Right forelimb (tissue), 1 donor: ENCODE measurements at places on chromosomes 4 and X.

DNA sequence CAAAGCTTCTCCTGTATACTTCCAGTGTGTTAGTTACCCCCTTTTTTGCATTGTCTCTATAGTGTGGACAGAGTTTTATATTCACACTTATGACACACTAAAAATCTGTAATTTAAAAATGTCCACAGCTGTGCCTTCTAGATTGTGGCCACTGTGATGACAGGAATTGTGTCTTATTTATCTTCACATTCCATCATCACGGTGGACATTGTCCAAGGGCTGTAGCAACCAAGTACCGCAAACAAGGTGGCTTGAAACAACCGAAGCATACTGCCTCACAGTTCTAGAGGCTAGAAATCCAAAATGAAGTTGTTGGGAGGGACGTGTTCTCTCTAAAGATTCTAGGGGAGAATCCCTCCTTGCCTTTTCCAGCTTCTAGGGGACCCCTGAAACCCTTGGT is 32.3 kb downstream of the CHRNA9 start:
- DNase-seq, result no peak

GRCh38 chr4:81257816-81258215 is 42.8 kb upstream of the PRKG2 start:
- no peak for DNase-seq

DNA sequence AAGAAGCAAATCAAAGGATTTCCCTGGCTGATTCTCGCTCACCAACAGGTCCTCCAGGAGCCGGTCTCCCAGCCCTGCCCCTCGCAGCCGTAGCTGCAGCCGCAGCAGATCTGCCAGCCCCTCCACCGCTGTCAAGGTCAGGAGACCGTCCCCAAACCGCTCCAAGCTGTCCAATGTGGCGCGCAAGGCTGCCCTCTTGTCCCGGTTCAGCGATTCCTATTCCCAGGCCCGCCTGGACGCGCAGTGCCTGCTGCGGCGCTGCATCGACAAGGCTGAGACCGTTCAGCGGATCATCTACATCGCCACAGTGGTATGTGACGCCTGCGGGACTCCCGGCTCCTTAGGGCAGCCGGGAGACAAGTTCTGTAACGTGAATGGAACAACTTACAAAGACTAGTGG is 25.6 kb downstream of the SPATA18 start:
- DNase-seq, result peak; percentile 47

DNA sequence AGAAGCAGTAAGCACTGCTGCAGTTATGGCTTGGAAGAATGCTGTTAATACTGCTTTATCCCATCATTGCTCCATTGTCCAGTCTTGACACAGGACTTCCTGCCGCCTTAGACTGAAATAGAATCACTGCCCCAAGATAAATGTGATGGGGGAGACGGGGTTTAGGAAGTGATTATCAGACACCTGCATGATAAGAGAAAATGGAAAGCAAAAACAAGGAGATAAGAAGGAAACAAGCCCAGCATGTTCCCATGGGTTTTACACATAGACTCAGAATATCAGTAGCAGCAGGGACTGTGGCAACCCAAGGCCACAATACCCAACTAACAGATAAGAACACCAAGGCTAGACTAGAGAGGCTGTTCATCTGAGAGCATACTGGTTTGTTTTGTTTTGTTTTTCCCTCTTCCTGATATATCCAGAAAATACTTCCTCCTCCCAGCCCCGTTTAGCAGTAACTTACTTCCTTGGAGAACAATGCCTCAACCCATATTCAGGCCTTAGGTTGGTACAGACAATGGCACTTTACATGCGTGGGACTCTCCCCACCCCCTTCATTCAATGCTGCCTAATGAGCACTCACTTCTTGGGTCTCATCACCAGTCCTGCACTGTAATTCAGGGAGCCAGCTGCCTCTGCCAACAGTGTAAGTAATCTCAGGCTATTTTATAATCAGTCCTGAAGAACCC is 232.6 kb downstream of the CBR4 start:
- DNase-seq, result no peak

DNA sequence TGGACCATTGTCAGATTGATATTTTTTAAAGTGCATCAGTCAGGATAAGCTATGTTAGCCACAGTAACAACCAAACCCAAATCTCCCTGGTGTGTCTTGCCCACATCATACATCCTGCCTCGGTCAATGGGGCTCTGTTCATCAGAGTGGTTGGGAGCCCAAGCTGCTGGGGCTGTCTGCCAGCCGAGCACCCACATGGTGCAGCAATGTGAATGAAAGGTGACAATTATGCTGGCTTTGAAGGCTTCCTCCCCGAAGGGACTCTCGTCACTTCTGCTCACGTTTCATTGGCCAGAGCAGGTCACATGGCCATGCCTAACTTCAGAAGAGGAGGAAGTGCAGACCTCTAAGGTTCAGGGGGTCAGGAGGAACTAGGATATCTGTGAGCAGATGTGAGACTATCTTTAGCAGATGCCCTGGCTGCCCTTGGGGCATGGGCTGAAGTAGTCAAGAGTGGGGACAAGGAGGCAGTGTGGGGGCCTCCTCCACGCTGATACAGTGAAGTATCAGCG is 1.3 kb upstream of the JAKMIP1 start:
- no peak for DNase-seq

DNA sequence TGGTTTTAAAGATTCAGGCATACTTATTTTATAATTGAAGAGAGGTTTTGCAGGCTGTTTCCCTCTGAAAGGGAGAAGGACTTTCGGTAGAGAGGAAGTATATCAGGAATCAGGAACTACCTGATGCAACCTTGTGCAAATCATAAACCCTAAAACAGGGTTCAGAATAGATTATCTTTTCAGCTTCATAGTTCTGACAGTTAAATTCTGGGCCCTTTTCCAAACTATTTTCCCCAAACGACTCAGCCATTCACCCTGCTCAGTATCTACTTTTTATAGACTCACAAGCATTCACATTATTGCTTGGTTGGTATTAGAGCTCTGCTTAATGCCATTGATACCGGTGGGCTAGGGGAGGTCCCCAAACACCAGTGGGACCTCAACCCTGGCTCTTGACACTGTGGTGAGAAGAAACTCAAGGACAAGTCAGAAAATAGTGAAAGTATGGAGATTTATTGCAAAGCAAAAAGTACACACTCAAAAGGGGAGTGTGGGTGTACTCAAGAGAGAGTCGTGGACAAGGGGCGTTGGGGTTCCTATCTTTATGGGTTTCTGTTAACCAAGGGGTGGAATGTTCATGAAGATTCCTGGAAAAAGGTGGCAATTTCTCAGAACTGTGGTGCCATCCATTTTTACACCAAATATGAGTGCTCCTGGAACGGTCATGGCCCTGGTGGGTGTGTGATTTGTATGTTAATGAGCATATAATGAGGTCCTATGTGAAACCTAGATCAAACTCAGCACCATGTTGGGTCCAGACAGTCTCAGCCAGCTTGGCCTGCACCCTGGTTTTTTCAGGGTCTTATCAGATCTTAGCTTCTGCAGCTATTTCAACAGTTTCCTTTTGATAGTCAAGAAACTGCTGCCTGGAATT is 238.3 kb downstream of the DCLK2 start:
- DNase-seq, result no peak

GRCh38 chr4:47631161-47631560 is 146.1 kb downstream of the ATP10D start:
- DNase-seq, result no peak

DNA sequence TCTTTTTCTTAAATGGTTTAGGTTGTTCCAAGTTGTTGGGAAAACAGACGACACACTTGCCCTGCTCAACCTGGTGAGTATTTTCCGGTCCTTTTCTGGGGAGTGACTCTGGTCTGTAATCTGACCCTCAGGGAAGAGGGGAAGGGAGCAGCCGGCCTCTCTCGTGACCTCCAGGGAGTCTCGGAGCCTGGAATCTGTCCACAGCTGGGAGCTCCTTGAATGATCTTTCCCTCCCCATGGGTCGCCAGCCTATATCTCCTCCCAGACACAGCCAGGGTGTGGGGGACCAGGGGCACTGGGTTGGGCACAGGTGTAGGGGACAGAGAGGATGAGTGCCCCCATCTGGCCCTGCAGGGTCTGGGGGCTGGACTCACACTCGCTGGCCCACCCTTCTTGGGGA is 18.9 kb downstream of the TMEM175 start:
- DNase-seq, result peak; percentile 17

DNA sequence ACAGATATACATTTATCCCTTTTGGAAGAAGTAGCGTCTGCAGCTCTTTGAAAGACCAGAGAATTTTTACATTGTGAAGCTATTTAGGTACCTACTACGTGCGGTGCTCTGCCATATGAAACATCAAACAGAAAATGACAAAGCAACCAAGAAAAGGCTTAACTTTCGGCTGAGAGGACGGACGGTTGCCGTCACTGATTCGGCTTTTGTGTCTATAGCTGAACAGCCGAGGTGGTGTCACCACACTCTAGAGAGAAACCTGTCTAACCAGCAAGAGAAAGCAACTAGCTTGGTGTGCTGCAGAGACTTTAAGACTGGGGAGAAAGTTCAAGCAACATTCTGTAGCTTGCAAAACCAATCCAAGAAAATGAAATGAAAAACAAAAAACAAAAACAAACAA is 145.5 kb downstream of the SHOX start:
- no peak for DNase-seq
